ENCODE measurements at places on chromosomes 2 and 18.
A peak's percentile ranks its signal among the peaks of the same experiment; 100 is the strongest.

GRCh38 chr2:67457699-67458098 lies 60.6 kb downstream of the ETAA1 start:
- no peak for DNase-seq

DNA sequence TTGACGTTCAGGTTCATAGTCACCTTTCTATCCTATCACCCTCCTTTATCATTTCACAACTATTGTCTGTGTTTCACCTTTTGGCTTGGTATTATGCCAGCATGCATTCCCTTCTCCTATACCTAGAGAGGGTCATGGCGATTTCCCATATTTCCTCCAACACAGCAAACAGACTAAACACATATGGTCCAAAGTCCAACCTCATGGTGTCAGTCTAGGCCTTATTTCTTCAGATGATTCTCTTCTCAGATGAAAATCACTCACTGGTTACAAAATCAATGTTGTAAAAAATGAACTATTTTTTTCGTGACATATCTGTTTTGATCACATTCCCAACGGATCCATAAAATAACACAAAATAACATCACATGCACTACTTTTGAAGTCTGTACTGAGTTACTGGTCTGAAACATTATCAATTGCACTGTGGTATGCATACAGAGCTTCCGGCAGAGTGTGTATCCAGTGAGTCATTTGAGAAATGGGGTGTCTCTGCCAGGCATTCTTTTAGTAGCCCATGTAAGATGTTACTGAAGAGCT lies 204.8 kb upstream of the GALNT5 start:
- DNase-seq, result no peak

GRCh38 chr18:9065864-9066263 lies 36.6 kb upstream of the NDUFV2 start:
- DNase-seq, result no peak

DNA sequence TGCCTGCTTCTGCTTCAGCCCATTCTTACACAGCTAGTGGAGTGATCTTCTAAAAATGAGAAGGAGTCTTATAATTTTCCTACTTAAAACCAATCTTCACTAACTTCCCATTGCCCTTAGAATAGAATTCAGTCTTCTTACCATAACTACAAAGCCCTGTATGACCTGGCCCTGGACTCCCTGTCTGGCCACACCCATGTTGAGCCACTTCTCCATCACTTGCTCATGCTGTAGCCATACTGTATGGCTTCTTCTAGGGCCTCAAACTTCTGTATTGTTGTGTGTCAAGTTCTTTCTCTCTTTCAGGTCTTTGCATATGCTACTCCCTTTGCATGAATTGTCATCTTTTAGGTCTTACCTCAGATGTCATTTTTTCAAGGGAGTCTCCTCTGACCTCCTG lies 11.2 kb downstream of the DGUOK start:
- DNase-seq, result no peak

DNA sequence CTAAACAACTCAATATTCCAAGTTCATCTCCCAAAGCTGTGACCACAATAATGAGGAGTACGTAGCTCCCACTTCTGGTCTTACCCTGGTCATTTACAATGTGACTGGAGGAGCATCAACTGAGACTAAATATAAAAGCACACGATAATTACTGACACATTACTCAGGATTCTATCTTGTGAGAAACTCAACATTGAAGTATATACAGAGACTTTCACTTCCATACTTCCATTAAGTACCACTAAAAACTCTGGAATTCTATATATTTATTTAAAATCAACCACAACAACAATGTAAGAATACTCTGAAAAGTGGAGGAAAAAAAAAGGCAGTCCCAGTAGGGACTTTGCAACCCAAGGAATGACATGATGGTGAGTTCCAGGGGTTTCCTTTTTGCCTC lies 61.4 kb downstream of the XDH start:
- DNase-seq, result no peak

- no peak for DNase-seq
Observed at GRCh38 chr18:48791636-48792105, 159.1 kb downstream of the SMAD7 start.

DNA sequence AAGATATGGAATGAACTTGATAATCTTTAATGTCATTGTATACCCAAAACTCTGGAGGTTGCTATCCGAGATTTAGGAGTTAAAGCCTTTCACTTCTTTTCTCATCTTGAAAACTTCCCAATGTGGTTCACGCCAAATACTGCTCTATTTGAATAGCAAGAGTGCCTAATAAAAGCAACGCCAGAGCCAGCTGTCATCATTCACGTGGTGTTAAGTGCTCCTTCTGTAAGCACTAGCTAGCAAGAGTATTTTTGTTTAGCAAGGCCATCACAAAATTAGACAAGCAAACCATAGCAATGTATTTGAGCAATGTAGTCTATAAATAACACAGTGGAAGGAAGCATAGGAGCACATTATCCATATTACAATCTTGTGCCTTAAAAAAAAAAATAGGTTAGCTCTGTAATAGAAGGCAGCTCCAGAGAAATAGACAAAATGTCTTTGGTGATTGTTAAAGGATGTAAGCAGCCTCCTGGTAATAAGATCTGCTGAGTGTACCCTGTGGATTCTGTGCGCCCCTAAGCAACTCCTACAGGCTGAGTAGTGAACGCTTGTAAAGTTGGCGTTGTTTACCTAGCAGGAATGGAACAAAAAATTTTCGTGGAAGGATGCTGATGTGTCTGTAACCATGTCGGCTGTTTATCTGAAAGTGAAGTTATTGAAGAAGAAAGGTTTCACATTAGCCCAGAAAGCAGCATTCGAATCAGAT lies 518.0 kb downstream of the CNTNAP5 start:
- DNase-seq, result no peak

GRCh38 chr2:139720056-139720455 lies 939.9 kb upstream of the NXPH2 start:
- no peak for DNase-seq

DNA sequence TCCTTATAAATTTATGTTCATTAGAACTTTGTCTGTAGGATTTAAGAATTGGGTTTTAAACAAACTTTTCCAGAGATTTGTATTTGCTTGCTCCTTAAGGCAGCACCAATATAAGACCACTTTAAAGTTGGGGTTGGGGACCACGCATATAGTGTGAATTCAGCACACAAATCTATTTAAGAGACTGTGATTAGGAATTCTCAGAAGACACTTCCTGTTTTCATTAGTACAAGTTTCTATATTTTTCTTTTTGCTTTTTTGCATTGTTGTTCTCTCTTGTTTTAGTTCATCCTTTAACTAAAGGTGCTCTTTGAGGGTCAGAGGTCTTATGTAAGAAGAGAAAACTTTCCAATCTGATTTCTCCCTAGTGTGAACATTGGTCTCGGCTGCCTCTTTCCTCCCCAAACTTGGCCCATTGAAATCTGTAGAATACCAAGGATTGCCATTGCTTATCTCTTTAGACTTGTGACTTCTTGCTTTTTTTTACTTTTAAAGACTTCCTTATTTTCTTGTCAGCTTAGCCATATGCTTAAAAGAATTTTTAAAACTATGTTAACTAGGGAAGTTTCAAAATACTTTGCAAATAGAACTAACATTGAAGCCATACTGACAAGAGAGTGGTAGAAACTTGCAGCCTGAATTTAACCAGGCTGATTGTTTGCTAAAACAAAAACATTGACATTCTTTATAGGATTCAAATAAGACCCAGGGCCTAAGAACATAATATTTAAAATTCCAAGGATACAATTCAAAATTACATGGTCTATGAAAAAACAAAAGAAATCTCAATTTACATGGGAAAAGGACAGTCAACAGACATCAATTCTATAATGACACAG lies 264.1 kb upstream of the FN1 start:
- no peak for DNase-seq

DNA sequence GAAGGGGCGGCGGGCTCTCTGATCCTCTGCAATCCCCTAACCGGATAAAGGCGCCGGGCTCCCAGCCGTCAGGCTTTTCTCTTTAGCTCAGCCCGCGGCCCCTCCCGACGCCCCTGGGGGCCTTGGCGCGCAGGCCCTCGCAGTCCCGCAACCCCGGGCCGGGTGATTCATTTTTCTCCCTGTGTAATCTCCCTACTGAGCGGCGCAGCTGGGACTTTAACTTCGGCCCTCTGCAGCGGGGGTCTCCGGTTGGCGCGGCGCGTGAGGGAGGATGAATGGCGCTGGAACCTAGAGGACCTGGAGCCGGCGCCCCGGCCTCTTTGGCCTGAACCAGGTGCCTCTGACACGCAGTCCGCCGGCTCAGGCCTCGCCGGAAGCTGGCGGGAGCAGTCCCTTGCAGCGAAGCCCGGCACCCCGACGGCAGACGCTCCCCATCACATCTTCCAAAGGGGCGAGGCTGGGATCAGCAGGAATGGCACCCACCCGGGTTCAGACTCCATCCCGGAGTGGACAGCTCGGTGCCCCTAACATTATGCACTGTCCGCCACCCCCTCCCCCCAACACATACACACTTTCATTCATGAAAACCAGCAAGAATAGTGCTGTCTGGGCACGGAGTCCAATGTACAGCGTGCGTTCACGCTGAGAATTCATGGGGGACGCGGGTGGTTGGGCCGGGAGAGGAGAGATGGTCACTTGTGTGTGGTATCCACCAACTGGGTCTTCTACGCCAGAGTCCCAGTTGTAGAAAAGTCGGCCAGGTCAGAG lies 1.2 kb downstream of the CNGA3 start:
- no peak for DNase-seq

DNA sequence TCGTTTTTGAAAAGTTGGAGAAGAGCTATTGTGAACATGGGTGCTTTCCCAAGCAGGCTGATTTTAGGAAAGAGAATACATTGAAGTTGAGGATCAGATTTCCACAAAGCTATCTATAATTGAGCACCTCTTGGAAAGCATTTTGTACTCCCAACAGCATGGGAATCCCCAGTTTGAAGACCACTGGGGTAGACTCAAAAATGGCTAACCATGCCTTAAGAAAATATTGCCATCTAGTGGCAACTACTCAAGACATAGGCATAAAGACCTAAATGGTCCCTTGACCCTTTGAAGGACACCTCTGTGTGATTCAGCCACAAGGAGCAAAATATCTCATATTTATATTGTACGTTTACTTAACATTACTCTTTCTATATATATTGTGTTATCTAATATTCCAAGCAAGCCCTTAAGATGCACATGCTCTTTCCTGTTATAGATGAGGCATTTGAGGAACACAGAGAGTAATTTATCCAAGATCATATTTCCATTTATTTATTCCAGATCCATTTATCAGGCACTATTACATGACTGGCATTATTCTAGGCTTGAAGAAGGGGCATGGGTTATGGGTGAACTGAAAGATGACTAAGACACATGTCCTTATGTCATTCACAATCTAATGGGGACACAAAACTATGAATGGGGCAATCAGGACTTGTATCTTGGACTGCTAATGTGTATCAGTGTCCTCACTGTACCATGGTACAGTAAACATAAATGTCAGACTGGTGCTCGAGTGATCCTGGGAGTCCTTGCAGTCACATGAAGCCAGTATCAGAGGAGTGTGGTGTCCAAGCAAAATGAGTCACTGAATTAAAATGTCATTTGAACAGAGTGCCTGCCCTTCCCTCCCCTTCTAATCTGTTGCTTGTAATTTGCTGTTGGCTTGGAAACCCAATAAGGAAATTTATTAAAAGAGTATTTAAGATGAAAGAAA lies 121.0 kb upstream of the XPO1 start:
- peak; percentile 76 for DNase-seq

DNA sequence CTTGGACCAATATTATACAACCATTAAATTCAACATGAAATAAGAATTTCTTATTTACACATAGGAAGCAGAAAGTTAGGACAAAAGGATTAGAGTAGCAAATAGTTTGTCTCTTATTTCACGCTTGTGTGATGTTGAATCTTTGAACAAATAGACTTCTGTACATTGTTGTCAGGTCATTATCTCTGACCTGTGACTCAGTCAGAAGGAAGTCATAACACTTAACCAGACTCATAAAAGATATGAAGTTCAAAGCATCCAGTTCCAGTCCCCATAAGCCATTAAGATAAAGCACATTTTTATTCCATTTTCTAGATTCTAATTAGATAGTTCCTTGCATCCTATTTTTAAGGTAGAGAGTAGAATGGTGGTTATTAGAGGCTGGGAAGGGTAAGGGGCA lies 130.8 kb downstream of the UPP2 start:
- no peak for DNase-seq

DNA sequence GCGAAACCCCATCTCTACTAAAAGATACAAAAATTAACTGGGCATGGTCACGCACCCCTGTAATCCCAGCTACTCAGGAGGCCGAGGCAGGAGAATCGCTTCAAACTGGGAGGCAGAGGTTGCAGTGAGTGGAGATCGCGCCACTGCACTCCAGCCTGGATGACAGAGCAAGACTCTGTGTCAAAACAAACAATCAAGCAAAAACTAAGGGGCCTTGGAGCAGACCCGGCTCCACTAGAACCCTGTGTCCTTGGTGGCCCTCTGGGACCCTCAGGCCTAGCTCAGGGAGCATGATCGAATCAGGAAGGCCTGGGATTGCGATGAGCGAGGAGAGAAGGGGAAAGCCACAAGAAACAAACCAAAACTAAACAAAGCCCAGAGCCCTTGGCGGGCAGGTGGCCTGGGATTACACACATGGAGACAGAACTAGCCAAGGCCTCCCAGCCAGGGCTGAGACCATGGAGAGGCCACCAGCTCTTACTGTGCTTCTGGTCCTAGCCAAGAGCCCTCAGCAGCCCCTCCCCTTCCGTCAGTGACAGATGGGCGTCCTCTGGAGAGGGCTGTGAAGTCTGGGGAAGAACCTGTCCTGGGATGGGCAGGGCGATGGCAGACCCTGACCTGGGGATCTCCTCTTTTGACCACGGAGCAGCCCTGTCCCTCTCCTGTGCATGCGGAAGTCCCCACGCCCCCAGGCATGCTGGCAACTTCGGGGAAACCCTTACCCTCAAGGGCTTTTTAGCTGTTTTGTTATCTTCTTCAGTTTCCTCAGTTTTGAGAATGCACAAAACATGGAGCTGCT lies 27.4 kb upstream of the CATIP start:
- DNase-seq, result peak; percentile 80

DNA sequence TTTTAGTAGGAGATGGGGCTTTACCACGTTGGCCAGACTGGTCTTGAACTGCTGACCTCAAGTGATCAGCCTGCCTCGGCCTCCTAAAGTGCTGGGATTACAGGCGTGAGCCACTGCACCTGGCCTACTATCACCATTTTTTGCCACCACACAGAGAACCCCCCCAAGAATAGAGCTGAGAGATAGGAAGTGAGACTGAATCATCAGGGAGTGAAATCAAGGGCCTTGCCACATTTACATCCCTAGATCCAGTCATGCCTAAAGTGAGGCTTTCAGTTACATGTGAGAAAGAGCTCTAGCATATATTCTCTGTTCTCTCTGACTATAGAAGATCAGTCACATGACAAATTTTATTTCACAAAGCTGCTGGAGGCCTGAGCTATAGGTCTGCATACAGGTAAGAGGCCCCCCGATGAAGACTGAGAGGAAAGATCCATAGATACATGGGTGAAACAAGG lies 28.0 kb upstream of the KCMF1 start:
- DNase-seq, result peak; percentile 68

- no peak for DNase-seq
Observed at GRCh38 chr18:811892-812375, at the start of gene YES1. Gene YES1 (minus strand): TSS chr18:812242. CDS start chr18:756827, 55,415 bp downstream.

GRCh38 chr2:46653539-46653938 lies 174.2 kb downstream of the TMEM247 start:
- DNase-seq, result no peak

- DNase-seq, result no peak
Observed at GRCh38 chr2:1985571-1985970, 241.3 kb upstream of the PXDN start.
